ENCODE measurements at places on chromosomes 2 and 18.

GRCh38 chr2:163736433-163737189, 803 bp upstream of the FIGN start:
- DNase-seq: peak; percentile 69

DNA sequence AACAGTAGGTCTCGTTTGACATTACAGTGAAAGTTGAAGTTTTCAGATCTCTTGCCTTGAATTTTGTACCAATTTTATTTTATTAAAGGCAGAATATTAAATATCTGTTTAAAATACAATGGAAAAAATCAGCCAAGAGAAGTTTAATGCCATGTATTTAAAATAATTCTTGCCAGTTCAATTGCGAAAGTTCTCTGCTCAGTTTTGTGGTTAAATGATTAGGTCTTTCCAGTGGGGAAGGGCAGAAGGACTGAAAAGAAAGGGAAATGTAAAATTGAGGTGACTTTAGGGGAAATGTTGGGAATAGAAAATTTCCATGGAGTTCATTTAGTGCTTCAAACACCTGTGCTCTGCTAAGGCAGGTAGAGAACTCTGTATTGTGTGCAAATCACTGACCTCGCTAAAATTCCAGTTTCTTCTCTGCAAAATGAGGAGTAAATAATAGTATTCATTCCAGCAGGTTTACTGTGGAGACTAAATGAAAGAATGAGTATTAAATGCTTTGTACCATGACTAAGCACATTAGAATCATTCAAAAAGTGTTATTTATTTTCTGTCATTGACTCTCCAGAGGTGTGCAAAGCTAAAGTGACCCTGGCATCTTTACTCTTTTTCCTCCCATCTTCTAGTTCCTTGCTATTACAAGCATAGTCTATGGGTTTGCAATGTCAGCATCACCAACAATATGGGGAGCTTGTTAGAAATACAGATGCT, 74.4 kb downstream of the KIAA1328 start:
- no peak for DNase-seq

DNA sequence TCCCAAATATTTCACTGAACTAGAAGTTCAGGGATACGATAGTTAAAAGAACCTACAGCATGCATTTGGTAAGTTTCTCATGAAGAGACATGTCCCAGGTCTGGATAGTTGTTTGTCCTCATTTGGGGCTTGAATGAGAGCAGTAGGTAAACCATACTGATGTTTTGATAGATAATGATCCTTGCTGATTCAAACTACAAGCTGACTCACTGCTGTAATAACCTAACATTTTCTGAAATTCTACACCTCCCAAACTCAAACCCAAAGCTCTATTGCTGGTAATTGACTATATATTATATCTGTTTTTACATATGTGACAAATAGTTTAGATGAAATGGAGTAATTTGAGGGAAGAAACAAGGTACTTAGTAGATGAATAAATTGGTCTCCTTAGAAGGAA, 154.1 kb upstream of the BOD1L2 start:
- no peak for DNase-seq

DNA sequence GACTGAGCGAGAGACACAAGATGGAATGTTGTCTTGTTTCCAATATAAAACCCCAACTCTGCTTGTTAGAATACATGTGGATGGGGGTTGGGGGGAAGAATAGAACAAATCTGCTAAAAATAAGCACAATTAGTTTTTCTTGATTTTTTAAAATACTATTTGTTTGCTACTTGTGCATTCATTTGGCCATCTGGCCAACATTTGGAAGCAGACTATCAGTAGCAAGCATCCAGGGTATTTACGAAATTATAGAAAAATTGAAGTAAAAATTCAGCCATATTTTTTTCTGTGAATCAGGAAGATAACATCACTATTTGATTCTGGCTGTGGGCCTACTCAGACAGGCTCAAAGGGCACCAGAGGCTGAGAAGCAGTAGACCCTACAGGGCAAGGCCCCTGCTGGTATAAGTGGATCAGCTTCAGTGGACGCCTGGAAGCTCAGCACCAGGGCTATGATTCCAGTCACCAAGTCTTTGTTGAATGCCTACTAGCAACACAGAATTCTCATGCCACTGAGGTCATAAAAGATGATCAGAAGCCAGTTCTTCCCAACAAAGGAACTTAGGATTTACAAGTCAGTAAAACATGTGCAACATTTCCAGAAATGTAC, 133.9 kb downstream of the CCBE1 start:
- no peak for DNase-seq

- DNase-seq: no peak
These were observed 587 bp upstream of the TANK start for GRCh38 chr2:161159456-161160225.

DNA sequence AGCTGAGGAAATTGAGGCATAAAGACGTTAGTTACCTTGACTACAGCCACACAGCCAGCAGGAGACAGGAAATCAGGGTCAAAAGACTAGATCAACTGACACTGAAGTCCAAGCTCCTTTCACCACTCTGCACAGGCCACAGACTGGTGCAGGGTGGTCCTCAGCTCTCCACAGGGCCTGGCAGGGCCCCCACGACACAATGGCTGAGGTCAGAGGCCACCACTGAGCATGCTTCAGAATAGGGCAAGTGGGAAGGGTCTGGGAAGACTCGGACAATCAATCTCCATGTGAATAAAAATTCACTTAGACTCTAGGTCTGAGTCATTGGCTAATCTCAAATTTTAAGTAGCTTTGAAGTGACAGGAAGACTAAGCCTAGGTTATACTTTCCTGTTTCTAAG, 201.7 kb downstream of the ALK start:
- no peak for DNase-seq

Measured in kidney tubule cell (primary cell).